Activated CD8-positive, alpha-beta memory T cell treated with anti-CD3 and anti-CD28 coated beads for 4 hours (primary cell): ENCODE measurements at places on chromosomes 4 and X.

DNA sequence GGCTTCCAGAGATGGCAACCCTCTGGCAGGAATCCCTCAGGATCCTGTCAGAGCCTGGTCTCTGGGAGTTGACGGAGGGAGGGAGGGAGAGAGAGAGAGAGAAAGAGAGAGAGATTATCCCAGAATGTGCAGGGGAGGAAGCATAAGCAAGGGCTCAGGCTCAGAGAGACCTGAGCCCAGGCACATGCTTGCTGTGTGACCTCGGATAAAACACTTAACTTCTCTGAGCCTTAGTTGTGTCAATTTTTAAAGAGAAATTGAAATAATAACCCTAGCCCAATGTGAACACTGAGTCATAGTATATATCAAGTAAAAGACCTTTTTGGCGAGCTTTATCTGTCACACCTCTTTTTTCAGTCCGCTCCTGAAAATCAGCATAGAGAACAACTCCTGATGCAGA lies 473 bp upstream of the USP51 start:
- no peak for DNase-seq

DNA sequence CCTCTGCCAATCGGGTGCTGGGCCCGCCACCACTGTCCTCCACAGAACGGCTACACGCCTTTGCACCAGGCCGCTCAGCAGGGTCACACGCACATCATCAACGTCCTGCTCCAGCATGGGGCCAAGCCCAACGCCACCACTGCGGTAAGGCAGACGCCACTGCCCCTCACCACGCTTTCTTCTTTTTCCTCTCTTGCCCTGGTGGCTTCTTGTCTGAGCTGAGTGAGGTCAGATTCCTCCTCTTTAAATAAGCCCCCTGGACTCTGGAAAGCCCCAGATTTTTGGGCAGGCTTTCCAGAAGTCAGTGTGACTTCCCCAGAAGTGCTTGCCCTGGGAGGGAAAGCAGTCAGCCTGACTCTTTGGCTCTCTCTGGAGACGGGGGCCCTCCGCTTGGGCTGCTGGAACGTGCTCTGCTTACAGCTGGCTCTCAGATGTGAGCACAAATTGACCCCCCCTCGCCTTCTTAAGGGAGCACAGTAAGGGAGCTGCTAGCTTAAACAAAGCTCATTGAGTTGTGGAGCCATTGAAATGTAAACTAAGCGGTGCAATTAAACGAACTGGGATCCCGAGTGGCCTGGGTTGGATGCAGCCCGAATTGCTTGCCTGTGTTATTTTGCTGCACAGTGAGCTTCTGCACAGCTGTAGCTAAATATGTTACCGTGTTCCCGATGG lies 243.1 kb downstream of the ANK2 start:
- DNase-seq: no peak

DNA sequence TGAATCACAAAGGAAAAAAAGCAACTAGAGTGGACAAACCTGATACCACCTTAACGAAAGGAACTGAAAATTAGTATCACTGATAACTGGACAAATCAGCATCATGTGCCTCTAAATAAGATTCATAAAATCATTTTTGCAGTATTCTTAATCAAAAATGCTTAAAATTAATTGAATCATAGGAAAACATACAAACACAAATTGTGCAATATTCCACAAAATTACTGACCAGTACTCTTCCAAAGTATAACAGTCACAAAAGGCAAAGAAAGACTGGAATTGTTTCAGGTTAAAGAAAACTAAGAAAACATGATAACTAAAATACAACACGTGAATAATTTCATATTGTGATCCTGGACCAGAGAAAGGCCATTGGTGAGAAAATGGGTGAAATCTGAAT lies 27.1 kb downstream of the FBXW7 start:
- DNase-seq: no peak

DNA sequence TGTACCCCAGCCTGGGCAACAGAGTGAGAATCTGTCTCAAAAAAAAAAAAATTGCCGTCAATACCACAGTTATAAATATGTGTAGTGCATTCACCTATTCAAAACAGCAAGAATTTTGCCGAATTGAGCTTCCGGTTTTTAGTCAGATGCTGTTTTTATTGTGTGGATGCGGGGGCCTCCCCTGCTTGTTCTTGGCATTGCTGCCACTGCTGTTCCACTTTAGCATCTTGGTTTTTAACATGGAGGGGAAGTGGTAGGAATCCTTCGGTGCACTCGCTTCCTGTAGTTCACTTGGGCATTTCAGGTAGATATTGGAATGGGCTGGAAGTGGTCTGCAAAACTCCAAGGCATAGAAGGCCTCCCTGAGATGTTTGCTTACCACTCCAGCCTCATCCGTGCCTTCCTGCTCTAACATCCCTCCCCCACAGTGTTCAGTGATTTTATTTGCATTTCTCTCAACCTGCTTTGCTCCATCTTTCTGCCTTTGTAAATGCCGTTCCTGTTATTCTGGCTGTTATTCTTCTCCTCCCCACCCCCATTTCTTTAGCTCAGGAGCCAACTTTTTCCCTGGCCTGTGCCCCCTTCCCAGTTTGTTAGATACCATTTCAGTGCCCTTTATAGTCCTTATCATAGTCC lies 25.5 kb downstream of the MOB1B start:
- no peak for DNase-seq

- no peak for DNase-seq
Measured at GRCh38 chr4:61741327-61742096, 541.4 kb downstream of the ADGRL3 start.

DNA sequence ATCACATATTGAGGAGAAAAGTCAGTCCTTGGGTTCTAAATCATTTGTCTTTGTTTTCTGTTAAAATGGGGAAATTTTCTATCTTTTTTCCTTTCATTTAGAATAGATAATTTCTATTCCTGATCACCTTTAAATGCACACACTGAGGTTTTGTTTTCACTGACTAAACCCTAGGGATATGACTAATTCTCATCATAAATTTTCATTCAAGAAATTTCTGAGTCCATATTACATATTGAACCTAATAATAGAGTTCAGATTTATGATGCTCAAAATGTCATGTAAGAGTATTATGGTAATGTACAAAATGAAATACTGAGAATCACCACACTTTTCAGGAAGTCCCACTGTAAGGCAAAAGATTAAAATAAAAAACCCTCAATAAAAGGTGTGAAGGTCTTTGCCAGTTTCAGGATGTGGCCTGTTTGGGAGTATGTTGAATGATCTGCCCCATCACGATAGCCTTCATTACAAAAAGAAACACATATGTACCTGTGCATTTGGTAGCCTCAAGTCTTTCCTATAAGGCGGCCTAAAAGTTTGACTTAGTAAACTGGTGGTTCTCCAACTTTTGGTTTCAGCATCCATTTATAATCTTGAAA lies 49.4 kb downstream of the LEF1 start:
- DNase-seq: no peak

- no peak for DNase-seq
Measured at GRCh38 chrX:106898462-106898861, 4.7 kb downstream of the RIPPLY1 start.

DNA sequence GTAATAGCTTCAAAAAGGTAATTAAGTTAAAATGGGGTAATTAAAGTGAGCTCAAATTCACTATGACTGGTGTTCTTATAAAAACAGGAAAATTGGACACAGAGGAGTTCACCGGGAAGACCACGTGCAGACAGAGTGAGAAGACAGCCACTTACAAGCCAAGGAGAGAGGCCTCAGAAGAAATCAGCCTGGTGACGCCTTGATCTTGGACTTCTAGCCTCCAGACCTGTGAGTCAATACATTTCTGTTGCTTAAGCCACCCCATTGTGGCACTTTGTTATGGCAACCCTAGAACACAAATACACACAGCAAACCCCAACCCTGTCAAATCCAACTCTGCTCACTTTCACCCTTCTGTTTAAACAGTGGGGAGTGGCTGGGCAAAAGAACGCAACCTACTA lies 4.1 kb upstream of the CD38 start:
- no peak for DNase-seq

DNA sequence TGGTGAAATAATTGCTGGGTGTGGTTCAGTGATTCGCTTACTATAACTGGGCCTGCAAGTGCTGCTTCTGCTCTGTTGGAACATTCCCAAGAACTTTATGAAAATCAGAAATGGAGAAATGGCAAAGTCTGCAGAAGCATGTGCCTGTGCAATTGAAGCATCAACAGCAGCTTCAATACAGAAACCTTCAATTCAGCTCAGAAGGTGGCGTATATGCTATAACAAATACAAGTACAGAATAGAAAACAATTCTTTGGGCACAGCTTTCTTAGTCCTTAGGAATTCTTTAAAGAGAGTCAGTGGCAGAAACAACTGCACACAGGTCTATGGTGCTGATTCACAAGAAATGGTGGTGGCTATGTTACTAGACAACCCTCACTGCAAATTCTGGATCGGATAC lies 18.0 kb upstream of the PDHA2 start:
- no peak for DNase-seq

DNA sequence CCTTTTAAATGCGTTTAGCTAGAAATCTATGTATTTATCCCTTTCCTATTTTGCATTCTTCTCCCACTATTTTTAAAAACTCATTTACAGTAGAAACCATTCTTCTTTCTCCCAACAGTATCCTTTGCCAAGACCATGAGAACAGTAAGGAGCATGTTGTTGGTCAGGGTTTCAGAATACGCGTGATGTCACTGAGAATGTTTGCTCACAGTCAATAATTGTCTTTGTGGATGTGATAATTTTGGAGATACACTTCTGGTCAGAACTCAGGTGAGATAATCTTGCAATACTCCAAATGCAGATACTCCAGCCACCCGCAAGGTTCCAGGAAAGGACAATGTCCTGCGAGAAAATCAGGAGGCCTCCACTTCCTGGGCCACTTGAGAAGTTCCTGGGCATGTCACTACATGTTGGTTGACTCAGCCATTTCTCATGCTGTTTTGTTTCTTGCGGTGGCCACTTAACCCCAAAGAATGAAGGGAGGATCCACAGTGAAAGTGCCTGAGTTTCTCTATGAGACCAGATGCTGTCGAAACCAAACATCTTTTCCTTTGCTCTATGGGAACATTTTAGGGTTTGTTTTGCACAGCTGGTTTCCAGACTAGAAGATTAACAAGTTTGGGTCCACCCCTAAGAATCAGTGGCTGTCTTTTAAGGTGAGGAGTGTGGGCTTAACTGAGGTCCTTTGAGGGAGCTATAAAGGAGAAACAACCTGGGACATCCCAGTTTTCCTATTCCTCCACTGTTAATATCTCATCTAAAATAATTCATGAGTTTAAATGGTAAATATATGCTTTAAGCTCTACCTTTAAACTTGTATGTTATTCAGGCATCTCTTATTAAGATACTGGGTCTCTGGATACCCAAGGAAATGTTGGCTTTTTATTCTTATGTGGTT lies 116.0 kb downstream of the SOWAHB start:
- no peak for DNase-seq

DNA sequence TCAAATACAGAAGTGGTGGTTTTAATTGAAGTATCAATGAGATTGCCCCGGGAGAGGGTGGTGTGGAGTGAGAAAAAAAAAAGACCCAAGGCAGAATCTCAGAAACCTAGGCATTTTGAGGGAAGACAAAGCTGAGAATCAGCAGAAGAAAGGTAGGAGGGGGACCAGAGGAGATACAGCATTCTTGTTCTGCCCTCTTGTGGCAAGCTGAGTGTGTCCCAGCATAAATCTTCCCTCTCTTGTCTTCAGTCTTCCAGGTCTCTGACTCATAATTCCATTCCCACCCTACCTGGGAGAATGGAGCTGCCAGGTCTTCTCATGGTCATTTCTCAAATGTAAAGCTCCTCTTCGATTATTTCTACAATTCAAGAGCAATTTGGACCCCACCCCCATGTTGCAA lies 32.7 kb upstream of the MAGED1 start:
- no peak for DNase-seq

GRCh38 chrX:66163849-66164411 lies at the start of gene HEPH:
HEPH (plus strand) TSS chrX:66164247; CDS start chrX:66170571, 6,324 bp downstream.
- DNase-seq: no peak

DNA sequence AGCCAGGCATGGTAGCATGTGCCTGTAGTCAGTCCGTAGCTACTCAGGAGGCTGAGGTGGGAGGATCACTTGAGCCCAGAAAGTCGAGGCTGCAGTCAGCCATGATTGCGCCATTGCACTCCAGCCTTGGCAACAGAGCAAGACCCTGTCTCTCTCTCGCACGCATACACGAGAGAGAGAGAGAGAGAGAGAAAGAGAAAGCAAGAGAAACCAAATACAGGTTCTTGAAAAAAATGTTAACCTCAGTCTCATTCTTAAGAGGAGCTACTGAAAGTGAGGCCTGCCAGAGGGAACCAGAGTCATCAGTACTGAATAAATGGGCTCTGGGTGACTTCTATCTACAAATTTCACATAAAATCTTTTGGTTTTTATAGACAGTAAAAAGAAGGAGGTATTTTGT lies 42.9 kb downstream of the KIAA0232 start:
- DNase-seq: no peak

GRCh38 chr4:9811806-9812205 lies 30.4 kb downstream of the DRD5 start:
- DNase-seq: no peak

DNA sequence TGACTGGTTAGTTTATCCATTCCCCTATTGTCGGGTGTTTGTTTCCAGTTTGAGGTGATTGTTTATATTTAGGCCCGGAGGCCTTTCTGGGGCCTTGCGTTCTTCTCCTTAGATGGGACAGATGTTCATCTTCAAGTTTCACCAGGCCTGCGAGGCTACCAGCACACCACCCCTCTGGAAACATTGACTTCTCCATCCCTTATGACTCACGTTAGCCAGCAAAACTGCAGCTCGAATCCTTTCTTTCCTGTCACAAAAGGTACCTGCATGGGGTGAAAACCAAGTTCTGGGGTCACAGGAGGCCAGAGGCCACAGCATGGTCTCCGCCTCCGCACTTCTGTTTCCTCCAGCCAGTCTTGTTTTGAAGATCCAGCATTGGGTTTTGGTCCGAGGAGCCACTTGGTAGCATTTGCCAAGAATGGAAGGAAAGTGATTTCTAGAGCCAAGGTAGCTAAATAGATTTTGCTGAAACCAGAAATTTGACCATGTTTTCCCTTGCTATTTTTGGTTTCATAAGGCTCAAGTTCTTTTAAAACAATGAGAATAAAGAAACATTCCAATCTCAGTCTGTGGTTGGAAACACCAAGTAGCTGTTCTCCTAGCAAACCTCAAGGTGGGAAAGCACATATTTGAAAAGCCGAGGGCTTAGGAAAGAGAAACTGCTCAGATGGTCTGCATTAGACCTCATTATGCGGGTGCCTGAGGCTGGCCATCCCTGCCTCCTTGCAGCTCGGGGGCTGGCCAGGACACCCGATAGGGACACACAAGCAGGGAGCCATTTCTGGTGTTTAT lies 5.6 kb downstream of the NYX start:
- DNase-seq: no peak

GRCh38 chr4:169485791-169486742 lies 126.3 kb downstream of the NEK1 start:
- no peak for DNase-seq

- no peak for DNase-seq
Measured at GRCh38 chrX:155841232-155841631, 39.9 kb upstream of the VAMP7 start.

DNA sequence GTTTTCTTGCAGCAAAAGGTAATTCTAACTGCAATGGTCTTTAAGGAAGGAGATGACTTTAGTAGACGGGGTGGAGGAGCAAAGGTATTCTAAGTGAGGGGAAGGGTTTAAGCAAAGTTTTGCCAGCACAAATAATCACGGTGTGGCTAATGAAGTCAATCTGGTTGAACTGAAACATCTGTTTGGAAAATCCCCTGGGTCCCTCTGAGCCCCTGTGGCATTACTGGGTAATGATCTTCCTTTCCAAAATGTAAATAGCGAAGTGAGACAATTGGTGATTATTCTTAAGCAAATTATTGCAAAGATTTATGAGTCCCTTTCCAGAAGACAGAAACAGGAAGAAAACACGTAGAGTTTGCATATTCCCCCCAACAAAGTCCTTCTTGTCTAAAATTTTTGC lies 47.2 kb downstream of the FGFBP1 start:
- DNase-seq: no peak

- DNase-seq: no peak
Measured at GRCh38 chrX:83759872-83760271, 101.1 kb upstream of the CYLC1 start.
